ENCODE measurements at places on chromosomes 7 and 10. TPM values are rescaled to one million over a fixed set of nuclear protein-coding genes. Genes with fewer than 3 reads are reported as not detected.

DNA sequence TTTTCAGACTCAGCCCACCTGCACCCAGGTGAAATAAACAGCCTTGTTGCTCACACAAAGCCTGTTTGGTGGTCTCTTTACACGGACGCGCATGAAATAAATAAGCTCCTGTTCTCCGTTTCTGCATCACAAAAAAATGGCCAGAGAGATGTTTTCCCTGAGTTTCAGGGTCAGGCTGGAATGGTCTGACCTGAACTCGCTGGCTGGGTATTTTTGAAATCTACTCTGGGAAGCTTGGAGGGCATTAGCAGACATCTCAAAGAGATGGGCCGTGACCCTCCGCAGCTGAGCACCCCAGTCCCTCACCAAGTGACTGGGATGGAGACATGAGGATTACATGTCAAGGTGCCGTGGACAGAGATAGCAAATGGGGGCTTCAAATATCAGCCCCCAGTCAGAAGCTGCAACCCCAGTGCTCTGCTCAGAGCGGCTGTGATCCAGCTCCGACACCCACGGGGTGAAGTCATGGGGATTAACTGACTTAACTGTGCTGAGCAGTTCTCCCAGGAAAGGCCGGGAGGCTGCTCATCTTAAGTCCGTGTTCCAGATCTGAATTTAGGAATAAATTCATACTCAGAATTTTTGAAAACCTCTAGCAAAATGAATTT lies 22.3 kb downstream of the CALML5 start:
- no peak for DNase-seq

DNA sequence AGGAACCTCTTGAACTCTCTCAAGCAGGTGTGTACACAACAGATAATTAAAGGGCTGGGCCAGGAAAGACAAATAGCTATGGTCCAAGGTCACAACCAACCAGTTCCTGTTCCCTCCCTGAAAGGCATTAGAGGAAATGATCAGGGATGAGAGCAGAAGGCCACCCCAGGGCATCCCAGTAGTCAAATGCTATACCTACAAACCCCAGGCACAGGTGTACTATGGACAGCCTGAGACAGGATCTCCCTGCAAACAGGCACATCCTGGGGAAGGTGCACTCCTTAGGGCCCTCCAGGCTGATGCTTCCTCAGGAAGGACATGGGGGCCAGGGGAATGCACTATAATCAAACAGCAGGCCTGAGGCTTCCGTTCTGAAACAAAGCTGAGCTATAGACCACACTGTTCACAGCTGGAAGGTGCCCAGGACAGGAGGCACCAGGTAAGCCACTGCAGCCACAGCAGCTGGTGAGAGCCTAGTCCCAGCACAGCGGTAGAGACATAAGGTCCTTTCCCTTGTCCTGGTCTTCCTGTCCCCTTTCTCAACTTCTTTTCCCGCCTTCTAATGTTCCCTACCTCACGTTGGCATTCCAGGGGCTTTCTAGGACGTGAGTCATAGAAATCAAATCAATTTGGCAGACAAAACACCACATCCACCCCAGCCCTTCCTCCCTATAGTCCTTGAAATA lies 13.3 kb downstream of the PARP12 start:
- no peak for DNase-seq

DNA sequence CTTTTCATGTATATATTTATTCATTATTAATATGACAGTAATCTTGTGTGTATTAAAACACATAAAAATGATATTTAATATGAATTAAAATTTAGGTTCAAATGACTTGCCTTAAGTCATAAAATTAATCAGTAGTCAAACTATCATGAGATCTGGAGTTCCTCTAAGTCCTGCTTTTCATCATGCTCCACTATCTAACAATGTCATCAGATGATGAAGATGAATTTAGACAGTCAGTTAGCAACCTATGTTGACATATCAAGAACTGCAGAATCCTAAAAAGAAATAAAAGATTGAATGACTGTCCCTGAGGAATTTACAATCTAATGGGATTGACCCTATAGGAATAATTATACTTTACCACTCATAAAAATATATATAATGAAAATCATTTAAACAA lies 7.1 kb downstream of the CABCOCO1 start:
- DNase-seq = no peak

DNA sequence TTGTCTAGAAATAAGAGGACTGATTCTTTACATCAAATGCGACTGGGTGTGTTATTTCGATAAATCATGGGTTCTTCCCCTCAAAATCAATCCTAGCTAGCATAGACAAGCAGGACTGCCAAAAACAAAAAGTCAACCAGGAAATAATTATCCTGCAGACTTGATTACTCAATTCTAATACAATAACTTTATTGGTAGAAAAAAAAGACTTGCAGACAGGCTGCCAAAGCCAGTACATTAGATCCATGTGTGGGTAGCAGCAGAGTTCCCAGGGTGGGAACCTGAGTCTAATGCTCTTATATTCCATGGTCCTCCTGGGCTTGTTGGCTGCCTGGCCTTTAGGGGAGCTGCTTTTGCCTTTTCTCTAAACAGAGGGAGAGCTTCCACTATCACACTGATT lies 7.8 kb downstream of the AFAP1L2 start:
- no peak for DNase-seq

- peak; percentile 22 for DNase-seq
These were observed 15.8 kb downstream of the DNMBP start for GRCh38 chr10:99993701-99994689.

DNA sequence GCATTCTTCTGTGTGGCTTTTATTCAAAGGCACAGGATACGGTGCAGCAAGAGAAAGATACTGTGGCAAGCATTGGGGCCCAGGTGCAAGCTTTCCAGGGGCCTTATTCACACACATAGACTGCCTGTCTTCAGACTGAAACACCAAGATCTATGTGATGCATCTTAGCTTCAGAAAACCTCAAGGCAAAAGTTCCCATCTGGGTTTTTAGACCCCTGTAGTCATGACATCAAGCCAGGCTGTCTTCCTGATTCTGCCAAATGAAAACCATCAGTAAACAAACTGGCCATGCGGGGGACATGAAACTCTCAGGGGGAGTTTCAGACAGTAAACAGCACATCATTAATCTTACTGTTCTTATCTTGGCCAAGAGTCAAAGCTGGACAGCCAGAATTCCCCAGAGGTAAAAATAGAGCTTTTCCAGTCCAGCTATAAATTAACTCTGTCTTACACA lies 9.8 kb downstream of the AGBL3 start:
- no peak for DNase-seq

DNA sequence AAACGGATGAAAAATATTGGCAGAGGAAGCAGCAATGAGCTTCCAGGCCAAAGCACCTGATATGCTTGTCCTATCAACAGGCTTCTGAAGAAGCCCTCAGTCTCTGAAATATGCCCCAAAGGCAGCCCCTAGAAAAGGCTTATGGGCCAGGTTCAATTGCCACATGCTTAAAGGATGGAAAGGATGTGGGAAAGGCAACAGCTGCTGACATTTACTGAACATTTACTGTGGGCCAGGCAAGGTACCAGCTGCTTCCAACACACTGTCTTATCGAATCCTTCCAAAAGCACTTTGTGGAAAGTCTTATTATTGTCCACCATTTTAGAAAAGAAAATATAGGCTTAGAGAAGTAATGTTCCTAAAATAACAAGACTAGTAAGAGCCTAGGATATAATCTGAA lies 56.5 kb downstream of the DOCK4 start:
- DNase-seq = no peak

DNA sequence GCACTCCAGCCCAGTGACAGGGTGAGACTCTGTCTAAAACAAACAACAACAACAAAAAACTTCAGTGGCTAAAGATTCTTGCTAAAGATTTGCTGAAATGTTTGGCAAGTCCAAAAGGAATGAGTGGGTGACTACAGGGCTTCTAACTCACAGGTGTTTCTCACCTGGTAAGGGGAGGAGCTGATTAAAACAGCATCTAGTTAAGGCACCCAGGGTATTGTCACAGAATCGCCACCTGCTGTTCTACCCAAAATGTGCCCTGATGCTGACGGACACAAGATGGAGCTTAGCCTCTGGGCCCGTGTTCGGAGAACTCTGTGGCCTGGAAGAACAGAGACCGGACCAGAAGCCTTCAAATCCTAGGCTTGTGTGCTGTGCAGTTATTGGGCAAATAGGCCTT lies 336.0 kb upstream of the GALNT17 start:
- no peak for DNase-seq

GRCh38 chr10:14244801-14245211 lies 85.9 kb downstream of the FRMD4A start:
- DNase-seq = no peak

DNA sequence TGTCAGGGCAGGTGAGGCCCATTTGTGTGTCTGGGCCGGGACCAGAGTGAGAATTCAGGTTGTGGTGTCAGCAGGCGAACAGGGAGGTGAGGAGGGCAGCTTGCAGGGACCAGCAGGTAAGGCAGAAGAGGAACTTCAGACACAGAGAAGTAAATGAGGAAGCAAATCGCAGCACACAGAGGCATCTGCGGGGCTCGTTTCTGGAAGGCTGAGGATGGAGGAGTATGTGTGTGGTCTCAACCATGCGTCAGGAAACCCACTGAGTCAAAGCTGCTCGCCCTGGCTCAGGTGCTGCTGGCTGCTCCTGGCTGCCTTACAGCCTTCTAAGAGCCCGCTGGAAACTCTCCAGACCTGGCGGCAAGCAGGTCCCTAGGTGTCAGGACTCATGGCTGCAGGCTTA lies 26.9 kb upstream of the PITRM1 start:
- DNase-seq = no peak

DNA sequence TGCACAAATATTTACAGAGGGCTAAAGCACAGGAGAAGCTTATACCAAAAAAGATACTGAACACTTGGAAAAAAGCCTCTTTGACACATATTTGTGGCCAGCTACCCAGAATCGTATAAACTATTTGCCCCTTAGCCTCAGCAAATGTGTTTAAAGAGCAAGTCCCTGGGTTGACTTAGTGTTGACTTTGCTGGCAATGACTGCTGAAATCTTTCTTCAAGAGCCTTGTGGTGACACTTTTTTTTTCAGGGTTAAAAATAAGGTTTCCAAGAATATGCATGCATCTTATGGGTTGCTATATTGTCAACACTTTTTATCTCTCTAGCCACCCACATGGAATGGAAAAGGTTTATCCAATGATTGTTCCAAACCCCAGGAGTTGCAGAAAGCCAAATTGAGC lies 14.9 kb upstream of the PLEKHS1 start:
- DNase-seq = no peak

GRCh38 chr7:50317221-50317678 lies 12.7 kb downstream of the IKZF1 start:
- peak; percentile 53 for DNase-seq

DNA sequence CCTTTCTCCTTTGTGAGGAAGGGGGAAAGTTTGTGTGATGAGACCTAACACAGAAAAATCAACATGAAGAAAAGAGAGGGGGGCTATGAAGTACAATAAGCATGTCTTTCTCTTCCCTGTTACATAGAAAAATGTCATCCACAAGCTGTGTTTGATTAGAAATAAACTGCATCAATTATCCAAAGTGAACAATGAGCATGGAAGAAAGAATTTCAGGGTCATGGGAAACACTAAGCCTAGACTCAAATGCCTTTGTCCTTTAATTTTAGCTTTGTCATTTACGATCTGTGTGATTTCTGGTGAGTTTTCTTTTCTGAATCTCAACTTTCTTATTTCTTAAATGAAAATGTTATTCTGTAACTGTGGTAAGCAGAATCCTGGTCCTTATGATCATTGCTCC lies 121.0 kb downstream of the GNAI1 start:
- DNase-seq = no peak

DNA sequence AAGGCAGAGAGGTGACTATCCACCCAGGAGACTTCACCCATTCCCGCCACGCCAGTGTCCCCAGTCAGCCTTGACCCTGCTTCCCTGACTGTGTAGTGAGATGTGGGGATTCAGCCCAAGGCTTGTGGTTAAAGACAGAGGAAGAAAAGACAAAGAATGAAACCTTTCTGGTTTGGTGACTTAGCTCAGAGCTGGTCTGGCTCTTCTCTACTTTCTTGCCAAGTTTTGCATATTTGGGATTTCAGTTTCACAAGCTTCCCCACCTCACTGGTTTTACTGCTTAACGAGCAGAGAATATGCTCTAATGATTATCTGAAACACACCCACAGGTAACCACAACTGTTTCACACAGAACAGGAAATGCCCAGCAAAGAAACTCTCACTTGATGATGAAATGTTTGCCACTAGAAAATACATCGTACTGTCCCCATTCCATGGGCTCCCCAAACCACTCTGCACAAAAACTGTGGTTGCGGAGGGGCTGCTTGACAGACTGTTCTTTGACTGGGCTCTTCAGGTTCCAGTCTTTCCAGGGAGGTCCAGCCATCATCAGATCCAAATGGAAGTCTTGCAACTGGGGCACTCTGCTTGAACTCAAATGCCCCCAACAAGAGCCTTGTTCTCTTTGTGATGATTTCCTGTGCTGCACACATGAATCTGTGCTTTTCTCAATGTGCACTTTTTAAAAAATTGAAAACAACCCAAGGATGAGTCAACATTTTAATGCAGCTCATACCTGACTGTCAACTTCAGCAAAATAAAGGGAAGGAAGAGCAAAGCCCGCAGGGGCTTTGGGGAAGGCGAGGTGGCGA lies 95.5 kb downstream of the CTBP2 start:
- DNase-seq = no peak

DNA sequence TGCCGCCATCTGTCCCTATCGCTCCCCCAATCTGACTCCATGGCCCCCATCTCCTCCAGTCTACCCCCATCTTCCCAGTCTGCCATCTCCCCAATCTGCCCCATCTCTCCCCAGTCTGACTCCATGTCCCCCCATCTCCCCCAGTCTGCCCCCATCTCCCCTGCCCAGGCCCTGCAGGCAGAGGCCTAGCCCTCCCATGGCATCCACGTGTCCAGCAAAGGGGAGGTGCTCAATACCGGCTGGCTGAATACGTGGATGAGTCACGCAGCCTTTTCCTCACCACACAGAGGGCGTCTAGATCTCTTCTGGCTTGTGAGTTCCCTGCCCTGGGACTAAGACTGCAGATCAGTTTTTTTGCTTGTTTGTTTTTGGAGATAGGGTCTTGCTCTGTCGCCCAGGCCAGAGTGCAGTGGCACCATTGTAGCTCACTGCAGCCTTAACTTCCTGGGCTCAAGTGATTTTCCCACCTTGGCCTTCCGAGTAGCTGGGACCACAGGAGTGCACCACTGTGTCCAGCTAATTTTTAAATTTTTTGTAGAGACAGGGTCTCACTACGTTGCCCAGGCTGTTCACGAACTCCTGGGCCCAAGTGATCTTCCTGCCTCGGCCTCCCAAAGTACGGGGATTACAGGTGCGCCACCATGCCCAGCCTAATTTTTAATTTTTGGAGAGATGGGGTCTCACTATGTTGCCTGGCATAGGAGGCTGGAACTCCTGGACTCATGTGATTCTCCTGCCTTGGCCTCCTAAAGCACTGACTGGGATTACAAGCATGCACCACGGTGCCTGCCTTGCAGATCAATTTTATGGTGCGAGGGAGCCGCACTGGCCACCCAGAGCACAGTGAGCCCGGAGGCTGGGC lies 15.3 kb upstream of the GPR146 start:
- DNase-seq = peak; percentile 53

Gene DENND2A
- total RNA-seq = not detected

Gene FAM25G
- not detected for total RNA-seq

Gene GDI2
- total RNA-seq = 290 TPM

Gene OR6B1
- total RNA-seq = not detected

Gene AKR1D1
- not detected for total RNA-seq

Gene IFIT1B
- not detected for total RNA-seq

All from activated T-helper 1 cell treated with anti-CD3 and anti-CD28 coated beads, Interleukin-12 subunit alpha, Interleukin-12 subunit beta, Interleukin-2, Interleukin-4 antibody, amounts not matched to agents 30 ng/mL and 10 ng/mL and 1 ng/mL, durations not matched to agents 14 hours and 24 hours and 36 hours (primary cell).